ENCODE measurements at places on chromosomes 5 and 9.

DNA sequence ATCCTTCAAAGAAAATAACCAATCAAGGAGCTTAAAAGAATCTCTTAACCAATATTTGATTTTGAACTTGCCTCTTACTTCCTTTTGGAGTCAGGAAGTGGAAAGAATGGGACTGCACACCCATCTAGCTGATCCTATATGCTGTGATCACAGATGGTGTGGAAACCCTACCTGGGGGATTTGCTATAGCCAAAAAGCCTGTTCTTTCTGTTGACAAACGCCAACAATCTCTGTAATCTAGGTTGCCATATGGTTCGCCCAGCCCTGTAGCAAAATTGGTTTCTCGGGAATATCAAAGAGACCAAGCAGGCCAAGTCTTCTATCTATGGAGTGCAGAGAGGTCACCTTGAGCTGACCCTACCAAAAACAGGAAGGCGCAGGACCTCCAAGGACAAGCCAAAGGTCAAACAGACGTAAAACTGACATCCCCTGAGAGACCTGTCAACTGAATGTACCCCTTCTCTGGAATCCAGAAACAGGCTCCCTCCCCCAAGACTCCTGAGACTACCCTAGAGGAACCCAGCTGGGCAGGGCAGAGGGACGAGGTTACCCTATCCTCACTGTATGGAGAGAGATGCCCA, 19.4 kb downstream of the NRG2 start:
- DNase-seq = no peak

DNA sequence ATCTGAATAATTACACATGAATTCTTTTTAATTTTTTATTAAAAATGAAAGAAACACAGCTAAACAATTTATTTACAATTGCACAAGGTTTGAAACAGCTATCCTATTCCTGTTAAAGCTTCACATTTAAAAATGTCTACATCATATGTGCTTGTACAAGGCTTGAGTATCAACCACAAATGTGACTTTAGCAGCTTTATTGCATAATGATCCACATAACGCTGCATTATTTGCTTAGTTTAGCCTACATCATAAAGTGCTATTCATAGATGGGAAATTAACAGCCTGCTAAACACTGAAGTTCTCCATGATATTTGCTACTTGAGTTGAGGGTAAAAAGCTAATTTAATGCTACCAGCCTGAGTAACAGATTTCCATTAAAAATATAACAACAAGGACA, 45.0 kb downstream of the TRIM36 start:
- no peak for DNase-seq

GRCh38 chr9:76619197-76619596, 145.0 kb upstream of the PCA3 start:
- no peak for DNase-seq

- DNase-seq = peak; percentile 6
Measured at GRCh38 chr5:120055858-120056257, 408.2 kb upstream of the PRR16 start.

DNA sequence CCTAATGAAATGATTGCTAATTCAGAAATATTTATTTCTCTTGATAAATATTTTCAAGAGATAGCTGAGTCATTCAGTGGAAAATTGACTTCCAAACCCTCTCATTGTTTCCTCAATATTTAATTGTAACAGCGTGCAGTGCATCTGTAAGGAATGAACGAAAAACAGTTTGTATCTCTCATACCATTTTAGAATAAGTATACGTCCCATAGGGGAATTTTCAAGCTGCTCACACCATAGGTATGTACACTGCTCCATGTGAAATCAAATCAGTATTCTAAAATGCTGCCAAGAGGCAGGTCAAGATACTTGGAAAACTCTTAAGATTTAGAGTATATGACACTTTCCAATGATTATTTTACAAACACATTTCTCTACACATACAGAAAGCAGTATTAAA, 202.2 kb downstream of the ARL15 start:
- DNase-seq = no peak

GRCh38 chr5:370959-371810, 49.7 kb downstream of the AHRR start:
- DNase-seq = no peak

DNA sequence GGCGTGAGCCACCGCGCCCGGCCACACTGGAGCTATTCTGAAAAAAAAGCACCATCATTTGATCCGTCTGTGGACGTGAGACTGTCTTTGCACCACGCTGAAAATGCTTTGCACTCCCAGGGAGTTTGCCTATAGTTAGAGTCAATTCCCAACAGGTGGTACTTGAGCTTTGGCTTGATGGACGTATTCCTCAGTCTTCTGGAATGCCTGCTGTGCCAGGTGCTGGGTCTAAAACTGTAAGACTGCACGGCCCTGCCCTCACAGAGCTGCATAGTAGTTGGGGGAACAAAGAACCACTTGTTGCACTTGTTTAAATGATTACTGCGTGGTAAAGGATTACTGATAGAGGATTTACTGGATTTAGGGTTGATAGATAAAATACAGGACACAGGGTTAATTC, 3.4 kb upstream of the CCNO start:
- no peak for DNase-seq

- DNase-seq = no peak
Measured at GRCh38 chr5:173826428-173827350, 61.5 kb upstream of the CPEB4 start.

- DNase-seq = no peak
Measured at GRCh38 chr9:19471737-19472648, 63.2 kb downstream of the ACER2 start.

- peak; percentile 83 for DNase-seq
Measured at GRCh38 chr5:81768935-81769452, 18.1 kb upstream of the SSBP2 start.

GRCh38 chr5:32339198-32339597, 26.5 kb upstream of the MTMR12 start:
- DNase-seq = no peak

DNA sequence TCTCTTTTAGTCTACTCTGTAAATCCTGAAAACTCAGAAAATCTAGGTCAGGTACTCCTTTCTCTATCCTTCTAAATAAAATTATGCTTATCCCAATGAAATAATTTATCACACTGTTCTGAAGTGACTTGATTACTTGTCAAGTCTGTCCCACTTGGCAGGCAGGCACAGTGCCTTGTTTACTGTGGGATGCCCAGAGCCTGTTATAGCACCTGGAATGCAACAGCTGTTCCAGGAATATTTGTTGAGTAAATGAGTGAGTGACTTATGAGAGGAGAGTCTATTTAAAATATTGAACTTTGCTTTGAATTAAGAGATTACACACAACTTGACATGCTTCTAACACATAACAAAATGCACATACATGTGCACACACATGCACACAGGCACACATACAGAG, 130.0 kb downstream of the MPDZ start:
- DNase-seq = no peak

- DNase-seq = no peak
Measured at GRCh38 chr9:33453999-33454660, 6.7 kb upstream of the AQP3 start.

DNA sequence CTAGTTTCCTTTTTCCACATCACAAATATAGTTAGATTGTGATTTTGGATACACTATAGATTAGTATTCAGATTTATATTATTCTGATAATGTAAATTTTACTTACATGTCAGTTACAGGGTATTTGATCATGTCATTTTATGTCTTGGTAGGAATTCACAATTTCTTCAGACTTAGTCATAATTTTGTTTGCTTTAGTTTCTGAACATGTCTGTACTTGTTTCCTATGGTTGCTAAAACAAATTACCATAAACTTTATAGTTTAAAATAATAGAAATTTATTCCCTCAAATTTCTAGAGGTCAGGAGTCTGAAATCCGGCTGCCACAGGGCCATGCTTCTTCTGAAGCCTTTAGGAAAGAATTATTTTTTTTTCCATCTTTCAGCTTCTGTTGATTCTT, 1817.2 kb upstream of the CDH9 start:
- no peak for DNase-seq

GRCh38 chr5:122312591-122313406, 762 bp downstream of the SNCAIP start:
- DNase-seq = no peak

DNA sequence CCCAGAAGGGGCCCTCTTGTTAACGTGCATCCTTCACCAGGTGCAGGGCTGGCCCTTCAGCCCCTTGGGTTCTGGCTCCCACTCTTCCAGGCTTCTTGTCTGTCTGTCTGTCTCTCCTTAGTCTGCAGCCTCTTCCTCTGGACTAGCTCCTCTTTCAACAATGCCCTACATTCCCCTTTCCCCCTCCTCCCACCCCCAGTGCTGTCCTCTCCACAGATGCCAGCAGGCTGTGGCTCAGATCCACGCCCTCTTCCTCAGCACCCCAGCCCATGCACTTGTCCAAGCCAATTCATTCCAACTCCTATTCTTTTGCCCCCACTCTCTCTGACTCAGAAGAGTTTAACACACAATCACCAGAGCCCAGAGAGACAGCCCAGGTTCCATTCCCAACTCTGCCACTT, 45.2 kb upstream of the ALDH1B1 start:
- no peak for DNase-seq

- DNase-seq = peak; percentile 12
Measured at GRCh38 chr9:32742296-32742695, 41.0 kb upstream of the TMEM215 start.

DNA sequence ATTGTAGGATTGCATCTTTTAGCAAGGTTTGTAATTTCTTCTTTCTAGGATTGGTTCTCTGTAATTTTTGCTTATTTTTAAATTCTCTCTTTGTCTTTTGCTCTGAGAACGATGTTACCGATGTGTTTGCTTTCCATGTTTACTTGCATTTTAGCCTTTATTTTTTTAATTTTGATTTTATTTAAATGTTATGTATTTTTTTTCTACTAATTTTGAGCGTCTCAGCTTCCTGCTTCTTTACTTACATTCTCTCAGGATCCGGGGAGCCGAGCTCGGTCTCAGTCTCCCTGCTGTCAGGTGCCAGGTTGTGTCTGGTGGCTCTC, 20.9 kb downstream of the ANXA2R start:
- no peak for DNase-seq

GRCh38 chr5:149944666-149945065, at the start of gene PDE6A:
TSS of gene PDE6A (minus strand) at chr5:149944793. CDS start at chr5:149944673, 120 bp downstream.
- DNase-seq = no peak
